GM10248 (cell line): ENCODE measurements at places on chromosomes 6 and 20.

GRCh38 chr6:169165561-169166300, 87.9 kb downstream of the THBS2 start:
- DNase-seq = no peak

DNA sequence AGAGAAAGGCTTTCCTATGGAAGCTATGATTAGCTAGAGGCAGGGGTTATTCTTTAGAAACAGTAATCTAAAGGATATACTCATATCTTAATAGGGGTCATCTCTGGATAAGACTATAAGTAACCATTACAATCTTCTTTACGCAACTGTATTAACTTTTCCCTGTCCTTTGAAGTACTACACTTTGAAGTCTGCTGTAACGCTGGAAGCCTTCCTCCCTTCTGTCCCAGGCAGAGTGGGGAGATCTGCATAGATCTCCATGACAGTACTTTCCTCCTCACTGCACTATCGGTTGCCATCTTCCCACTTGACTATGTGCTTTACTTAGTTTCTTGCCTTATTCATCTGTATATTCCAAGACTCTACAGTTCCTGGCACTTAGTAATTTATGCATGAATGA, 20.1 kb downstream of the SLC35B3 start:
- no peak for DNase-seq

GRCh38 chr6:18720075-18720474, 332.9 kb downstream of the RNF144B start:
- DNase-seq = no peak

GRCh38 chr6:139154881-139155547, 20.1 kb downstream of the HECA start:
- no peak for DNase-seq

- no peak for DNase-seq
Observed at GRCh38 chr6:111759331-111759835, 113.9 kb downstream of the FYN start.

DNA sequence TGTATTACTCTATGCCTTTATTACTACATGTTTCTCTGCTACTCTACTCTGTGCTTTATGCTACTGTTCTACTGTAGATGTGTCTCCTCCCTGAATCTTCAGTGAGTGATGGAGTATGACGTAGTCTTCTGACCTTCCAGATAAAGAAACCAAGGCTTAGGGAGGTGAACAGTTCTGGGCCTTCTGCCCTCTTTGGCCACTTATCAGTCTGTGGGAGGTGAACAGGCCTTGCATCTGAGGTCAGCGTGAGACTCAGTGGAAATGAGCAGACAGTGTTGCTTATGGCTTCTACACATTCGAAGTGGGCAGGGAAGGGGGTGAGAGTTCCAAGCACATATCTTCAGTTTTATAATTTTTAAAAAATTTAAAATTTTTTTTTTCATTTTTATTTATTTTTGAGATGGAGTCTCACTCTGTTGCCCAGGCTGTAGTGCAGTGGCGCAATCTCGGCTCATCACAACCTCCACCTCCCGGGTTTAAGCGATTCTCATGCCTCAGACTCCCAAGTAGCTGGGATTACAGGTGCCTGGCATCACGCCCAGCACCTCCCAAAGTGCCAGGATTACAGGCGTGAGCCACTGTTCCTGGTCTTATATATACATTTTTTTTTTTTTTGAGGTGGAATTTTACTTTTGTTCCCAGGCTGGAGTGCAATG, 24.2 kb downstream of the MYBL2 start:
- no peak for DNase-seq

DNA sequence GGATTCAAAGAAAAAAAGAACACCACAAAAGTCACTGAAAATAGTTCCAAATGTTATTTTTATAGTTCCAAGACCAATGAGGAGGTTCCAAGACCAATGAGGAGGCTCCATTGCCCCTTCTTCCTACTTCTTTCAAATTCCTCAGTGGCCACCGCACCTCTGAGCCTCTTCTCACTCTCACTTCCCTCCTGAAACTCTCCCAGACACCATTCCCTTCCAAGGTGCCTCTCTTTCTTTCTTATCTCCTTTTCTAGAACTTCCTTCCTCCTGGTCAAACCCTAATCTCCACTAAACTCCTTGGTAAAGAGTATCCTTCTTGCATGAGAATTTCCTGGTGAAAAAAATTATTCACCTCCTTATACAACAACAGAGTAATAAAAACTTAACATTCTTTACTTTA, 20.4 kb upstream of the MCUR1 start:
- DNase-seq = no peak

DNA sequence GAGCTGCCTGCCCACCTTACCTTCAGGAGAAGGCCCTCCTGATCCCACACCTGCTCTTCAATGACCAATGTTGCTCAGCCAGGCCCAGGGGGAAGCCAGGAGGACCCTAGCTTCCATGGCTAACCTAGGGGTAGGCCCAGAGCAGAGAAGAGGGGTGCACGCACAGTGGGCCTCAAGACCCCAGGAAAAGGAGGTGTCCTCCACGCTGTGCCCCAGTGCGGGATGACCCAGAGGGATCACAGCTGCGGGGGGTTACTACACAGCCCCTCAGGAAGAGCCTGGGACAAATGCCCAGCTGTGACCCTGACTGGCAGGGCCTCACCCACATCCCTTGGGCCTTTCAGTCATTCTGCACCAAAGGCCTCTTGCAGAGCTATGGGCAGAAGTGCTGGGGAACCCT, 31.6 kb upstream of the APMAP start:
- no peak for DNase-seq

- no peak for DNase-seq
Observed at GRCh38 chr6:84641076-84641475, 123.3 kb downstream of the TBX18 start.

GRCh38 chr20:55151171-55151570, 675.8 kb downstream of the DOK5 start:
- no peak for DNase-seq

GRCh38 chr6:142420802-142421201, 119.0 kb downstream of the ADGRG6 start:
- no peak for DNase-seq

DNA sequence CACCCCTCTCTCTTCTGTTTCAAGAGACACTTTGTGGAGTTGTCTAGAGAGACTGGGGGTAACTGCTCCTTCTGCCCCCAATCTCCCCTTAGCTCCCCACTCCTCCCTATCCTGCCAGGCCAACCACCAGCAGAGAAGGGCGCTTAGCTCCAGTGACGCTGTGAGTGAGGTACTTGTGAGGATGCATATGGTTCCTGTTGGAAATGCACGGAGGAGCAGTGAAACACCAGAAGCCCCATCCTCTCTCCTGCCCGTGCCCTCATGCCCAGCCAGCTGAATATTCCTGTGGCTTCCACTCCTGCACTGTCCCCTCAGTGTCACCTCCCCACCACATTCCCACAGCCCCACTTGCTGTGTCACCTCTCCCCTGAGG, 11.9 kb downstream of the NT5E start:
- no peak for DNase-seq

- no peak for DNase-seq
Observed at GRCh38 chr6:142087950-142088857, 44.5 kb upstream of the GJE1 start.

DNA sequence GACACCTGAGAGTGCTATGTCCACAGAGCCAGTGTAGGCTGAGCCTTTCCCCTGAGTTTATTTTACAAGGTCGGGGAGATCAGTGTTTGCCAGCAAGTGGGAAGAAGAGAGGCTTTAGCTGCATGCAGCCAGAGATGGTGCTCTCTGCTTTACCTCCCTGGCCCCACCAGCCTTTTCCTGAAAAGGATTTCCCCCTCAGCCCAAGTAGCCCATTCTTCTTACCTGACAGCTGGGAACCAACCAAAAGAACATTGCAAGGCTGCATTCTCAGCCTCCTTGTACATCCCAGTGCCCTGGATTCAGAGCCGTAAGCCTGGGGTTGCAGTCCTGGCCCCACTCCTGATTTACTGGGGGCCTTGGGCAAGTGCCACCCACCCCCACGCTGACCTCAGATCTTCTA, 16.9 kb downstream of the SNPH start:
- DNase-seq = no peak

GRCh38 chr6:53424300-53424699, 75.5 kb upstream of the ELOVL5 start:
- DNase-seq = no peak

DNA sequence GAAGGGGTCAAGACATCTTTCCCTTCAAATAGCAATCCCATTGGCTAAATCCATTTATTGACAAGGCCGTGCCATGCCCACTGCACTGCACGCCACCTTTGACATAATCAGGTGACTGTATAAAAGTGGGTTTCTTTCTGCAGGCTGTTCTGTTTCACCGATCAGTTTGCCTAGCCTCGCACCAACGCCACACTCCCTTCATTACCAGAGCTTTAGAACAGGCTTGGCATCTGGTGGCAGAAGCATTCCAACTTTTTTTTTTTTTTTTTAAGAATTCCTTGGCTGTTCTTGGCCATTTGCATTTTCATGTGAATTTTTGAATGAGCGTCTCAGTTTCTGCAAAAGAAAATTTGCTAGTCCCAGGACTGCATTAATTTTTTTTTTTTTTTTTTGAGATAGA, 78.1 kb downstream of the PPP1R3G start:
- no peak for DNase-seq

GRCh38 chr6:73699676-73700459, 3.9 kb downstream of the CD109 start:
- DNase-seq = no peak

DNA sequence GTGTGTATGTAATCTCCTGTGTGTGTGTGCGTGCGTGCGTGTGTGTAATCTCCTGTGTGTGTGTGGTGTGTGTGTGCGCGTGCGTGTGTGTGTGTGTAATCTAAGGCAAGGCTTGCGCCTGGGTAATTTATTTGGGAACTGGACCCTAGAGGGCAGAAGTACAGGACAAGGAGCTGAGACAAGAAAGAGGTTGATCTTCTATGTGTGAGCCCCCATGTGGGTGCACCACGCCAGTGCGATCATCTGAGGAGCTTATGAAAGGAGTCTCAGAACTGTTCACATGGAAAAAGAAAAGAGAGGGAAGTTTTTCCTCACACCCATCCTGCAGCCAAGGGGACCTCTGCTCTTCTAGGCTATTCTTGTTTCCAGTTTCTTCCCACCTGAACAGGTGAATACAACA, 220.1 kb upstream of the GGTLC1 start:
- DNase-seq = no peak

DNA sequence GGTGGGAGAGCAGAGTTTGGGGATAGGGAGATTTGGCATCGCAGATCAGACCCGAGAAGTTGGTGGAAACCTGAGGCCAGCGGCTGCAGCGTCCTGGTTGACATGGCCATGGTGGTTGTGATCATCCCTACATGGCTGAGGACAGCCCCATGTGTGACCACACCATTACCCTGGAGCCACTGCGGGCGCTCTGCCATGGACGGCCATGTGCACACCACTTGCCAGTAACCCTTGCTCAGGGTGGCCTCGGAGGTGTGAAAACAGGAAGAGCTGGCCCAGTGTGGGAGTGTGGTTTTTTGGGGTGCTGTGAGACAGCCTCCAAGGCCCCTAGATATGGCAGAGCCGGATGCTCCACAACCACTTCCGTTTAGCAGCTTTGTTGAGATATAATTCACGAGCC, 64.4 kb downstream of the TMEM242 start:
- DNase-seq = no peak

GRCh38 chr6:51468704-51469103, 618.7 kb downstream of the PKHD1 start:
- DNase-seq = no peak

GRCh38 chr6:37288247-37288646, 30.3 kb upstream of the TMEM217 start:
- DNase-seq = no peak

GRCh38 chr6:112931832-112932231, 584.7 kb downstream of the RFPL4B start:
- DNase-seq = no peak

DNA sequence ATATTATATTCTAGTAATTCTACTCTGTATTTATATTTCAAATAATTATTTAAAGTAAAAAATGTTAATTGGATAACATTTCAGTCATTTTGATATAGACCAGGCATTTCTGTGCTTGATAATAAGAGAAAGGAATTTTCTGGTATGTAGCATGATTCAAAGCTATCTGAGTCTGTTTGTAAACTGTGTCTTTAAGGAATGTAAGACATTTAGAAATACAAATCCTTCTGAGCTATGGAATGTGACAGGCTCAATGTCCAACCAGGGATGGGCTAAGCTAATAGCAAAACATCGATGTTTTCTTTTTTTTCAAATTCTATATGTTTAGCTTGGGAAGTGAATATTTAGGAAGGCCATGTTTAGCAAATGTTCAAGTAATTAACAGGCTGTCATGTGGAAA, 41.5 kb upstream of the FAM83B start:
- DNase-seq = no peak

DNA sequence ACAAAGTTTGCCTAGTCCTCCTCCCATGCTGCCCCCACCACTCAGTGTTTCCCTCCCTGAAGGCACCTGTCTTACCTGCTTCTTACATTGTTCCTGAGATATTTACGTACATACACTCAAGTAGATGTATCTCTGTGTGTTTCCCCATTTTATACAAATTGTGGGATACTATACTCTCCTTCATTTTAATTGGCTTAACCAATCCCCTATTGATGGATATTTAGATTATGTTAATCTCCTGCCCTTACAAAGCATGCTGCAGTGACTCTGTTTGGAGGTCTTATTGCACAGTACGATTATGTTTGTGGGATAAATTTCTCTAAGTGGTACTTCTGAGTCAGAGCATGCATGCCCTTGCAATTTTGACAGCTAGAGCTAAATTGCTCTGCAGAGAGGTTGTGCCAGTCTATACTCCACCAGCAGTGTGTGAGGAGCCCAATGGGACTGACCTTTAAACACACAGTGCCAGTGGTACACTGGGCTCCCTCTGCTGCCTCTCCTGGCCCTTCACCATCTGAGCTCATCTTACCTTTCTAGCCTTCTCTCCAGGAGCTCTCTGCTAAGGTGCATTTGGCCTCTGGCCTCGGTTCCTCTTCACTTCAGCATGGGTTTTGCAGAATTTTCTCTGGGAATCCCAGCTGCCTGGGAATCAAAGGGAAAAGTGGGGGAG, 57.4 kb downstream of the LYRM2 start:
- no peak for DNase-seq

- DNase-seq = no peak
Observed at GRCh38 chr20:48275286-48276020, 490.2 kb upstream of the SULF2 start.

- DNase-seq = peak; percentile 73
Observed at GRCh38 chr20:25470045-25470444, 62.6 kb downstream of the GINS1 start.

- no peak for DNase-seq
Observed at GRCh38 chr20:46126440-46127056, 8.4 kb downstream of the CD40 start.

GRCh38 chr6:5674721-5675120, 332.0 kb downstream of the NRN1 start:
- no peak for DNase-seq

GRCh38 chr6:112343977-112344376, 3.2 kb upstream of the RFPL4B start:
- DNase-seq = no peak

- no peak for DNase-seq
Observed at GRCh38 chr6:43243664-43244321, 512 bp downstream of the TTBK1 start.

GRCh38 chr6:136668571-136668970, 118.3 kb upstream of the MAP7 start:
- no peak for DNase-seq

DNA sequence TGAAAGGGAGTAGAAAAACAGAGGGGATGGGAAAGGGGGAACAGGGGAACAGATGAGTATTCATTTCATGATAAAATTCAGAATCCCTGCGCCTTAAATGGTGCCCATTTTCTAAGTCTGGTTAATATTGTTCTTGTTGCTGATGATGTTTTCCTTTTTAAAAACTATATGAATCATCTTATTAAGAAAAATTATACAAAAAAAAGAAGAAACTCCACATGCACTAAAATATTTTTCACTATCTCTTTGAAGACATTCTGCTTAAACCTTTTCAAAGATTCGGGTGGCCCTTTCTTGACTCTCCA, 1.1 kb upstream of the TFAP2B start:
- DNase-seq = no peak
